ENCODE measurements at places on chromosomes 2 and 18.

DNA sequence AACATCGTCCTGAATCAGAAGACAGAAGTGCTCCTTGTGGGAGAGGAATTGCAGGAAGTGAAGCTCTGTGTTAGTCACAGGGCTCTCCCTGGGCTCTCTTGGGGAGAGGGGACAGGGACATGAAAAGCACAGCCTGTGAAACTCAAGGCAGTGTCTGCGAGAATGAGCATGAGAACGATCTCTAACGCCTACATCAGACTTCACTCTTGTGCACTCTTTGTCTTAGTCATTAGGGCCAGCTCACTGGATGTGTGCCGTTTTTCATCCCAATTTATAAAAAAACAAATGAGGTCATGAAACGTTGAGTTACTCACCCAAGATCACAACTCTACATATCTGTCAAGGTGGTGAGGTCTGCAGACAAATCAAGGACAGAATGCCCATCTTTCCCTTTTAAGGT is 27.0 kb upstream of the TWIST2 start:
- DNase-seq = no peak

- no peak for DNase-seq
These were observed 47.8 kb downstream of the TMEM163 start for GRCh38 chr2:134670955-134671354.

- DNase-seq = peak; percentile 80
These were observed 5.7 kb upstream of the WIPF1 start for GRCh38 chr2:174603280-174603679.

DNA sequence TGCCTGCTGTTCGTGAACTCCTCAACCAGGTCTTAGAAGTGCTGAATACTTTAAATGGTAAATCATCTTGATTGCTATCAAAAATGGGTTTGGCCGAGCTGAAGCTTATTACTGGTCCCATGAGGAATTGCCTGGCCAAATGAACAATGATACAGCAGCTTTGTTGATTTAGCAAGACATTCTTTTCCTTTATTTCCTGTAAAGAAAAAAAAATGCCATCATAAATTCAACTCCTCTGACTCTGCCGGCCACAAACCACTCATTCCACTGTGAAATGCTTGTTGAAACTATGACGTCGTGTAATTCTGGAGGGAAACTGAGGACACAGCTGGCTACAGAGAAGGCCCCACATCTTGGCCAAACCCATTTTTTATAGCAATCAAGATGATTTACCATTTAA is 74.2 kb upstream of the ID2 start:
- DNase-seq = no peak

- DNase-seq = no peak
These were observed 693.1 kb downstream of the DCC start for GRCh38 chr18:53033128-53033527.
